ENCODE measurements at places on chromosomes 4 and X.

GRCh38 chrX:18455384-18455783 is 30.0 kb downstream of the CDKL5 start:
- DNase-seq = no peak

- DNase-seq = no peak
Measured at GRCh38 chr4:16240300-16240699, 14.0 kb upstream of the TAPT1 start.

GRCh38 chr4:168643111-168643795 is 146.4 kb downstream of the PALLD start:
- no peak for DNase-seq

- no peak for DNase-seq
Measured at GRCh38 chr4:94216394-94216793, 8.7 kb downstream of the SMARCAD1 start.

- DNase-seq = peak; percentile 18
Measured at GRCh38 chr4:70559211-70559830, 32.7 kb upstream of the AMBN start.

DNA sequence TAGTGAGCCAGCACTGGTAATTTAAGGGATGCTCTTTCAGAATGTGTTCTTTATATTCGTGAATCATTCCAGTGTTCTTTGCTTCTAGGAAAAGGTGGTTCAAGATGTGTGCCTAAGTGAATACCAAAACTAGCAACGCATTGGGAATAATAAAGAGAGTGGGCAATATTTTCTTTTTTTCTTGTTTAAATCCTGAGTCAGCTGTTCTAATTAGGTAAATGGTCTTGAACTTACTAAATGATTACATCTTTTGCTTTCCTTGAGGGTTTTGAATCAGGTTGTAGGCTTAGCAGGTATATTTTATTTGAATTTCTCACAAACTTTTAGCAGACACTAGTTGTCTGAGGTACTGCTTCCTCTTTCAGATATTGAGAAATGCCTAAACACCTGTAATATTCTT is 29.5 kb downstream of the ENPEP start:
- DNase-seq = no peak

- no peak for DNase-seq
Measured at GRCh38 chr4:133150486-133151340, 1.6 kb downstream of the PCDH10 start.

GRCh38 chr4:139873111-139873860 is 207.7 kb downstream of the MGST2 start:
- no peak for DNase-seq

- no peak for DNase-seq
Measured at GRCh38 chr4:85475631-85476233, 782 bp downstream of the ARHGAP24 start.

DNA sequence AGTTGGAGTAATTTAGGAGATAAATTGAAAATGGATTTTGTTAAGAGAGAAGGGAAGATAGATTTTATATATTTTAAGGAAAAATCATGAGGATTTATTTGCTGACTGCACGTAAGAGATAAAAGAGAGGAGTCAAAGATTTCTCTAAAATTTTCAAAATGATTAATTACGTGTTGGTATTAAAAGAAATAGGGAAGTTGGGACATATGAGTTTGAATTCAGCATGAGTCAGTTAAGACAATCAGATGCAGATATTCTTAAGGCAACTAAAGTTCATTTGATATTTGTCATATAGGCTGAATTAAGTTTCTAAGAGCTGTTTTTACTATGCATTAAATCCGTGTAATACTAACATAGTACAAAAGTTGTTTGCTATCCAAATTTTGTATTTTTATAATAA is 46.9 kb downstream of the TET2 start:
- DNase-seq = no peak

- no peak for DNase-seq
Measured at GRCh38 chrX:68059469-68059868, 373.8 kb downstream of the OPHN1 start.

- no peak for DNase-seq
Measured at GRCh38 chr4:171583790-171584189, 229.4 kb upstream of the GALNTL6 start.

GRCh38 chrX:39356119-39356807 is 555.0 kb downstream of the MID1IP1 start:
- DNase-seq = no peak

DNA sequence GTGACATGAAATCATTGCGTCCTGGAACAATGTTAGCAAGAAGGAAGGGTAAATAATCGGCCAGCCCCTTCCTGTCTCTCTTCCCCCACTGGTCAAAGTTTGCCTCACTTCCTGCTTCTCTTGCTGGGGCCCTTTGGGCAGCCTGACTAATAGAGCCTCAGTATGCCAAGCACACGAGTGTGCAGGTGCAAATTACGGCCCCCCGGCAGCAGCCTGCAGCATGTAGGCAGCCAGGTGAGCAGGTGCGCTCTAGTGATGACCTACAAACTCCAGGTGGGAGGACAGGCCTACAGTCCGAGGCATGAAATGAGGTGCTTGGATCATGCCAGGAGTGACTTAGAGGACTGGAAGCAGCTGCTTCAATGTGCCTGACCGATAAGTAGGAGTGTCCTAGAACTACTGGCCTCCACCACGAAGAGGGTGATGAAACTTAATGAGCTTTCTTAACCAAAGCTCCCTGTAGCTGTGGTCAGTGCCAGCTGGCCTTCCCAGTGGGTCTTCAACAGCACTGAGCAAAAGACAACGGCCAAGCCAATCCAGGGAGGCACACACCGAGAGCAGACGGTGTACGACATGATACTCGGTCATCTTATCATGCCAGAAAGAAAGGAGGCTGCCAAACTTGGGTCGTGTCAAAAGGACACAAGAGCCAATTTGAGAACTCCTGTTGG is 26.1 kb upstream of the FAT1 start:
- no peak for DNase-seq

- DNase-seq = no peak
Measured at GRCh38 chr4:22573198-22573597, 57.3 kb upstream of the ADGRA3 start.

DNA sequence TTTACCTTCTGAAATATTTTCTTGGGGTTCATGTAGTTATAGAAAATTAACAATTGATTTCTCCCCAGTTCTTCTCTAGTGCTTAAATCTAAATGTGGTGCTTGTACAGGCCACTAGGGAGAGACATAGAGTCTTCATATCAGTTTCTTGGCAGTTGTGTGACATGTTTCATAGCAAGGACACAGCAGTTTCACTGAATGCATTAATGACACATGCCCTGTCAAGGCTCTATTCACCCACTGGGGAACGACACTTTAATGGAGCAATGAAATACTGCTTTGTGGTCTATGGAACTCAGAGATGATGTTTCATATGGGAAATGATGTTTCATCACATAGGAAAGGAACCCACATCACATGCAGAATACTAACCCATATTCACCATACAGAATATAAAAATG is 2.8 kb downstream of the VEGFC start:
- peak; percentile 26 for DNase-seq

GRCh38 chrX:109373468-109373867 is 108.4 kb downstream of the GUCY2F start:
- DNase-seq = no peak

DNA sequence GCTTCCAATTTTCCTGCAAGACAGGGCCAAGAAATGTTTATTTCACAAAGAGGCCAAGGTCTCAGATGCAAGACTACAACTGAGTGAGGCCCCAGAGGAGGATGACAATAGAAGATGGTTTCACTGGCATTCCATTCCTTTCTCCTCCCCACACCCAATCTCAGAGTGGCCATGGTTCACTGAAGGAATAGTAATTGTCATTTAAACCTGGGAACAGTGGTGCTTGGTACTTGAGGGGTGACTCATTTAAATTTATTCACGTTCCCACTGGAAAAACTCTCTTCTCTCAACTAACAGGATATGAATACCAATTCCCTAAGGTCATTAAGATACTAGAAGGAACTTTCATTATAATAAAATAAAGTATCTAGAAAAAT is 35.3 kb upstream of the CXCL8 start:
- DNase-seq = no peak

- DNase-seq = peak; percentile 21
Measured at GRCh38 chr4:13656569-13657405, 29.3 kb upstream of the BOD1L1 start.

- DNase-seq = no peak
Measured at GRCh38 chrX:16778545-16778944, 7.7 kb upstream of the TXLNG start.

DNA sequence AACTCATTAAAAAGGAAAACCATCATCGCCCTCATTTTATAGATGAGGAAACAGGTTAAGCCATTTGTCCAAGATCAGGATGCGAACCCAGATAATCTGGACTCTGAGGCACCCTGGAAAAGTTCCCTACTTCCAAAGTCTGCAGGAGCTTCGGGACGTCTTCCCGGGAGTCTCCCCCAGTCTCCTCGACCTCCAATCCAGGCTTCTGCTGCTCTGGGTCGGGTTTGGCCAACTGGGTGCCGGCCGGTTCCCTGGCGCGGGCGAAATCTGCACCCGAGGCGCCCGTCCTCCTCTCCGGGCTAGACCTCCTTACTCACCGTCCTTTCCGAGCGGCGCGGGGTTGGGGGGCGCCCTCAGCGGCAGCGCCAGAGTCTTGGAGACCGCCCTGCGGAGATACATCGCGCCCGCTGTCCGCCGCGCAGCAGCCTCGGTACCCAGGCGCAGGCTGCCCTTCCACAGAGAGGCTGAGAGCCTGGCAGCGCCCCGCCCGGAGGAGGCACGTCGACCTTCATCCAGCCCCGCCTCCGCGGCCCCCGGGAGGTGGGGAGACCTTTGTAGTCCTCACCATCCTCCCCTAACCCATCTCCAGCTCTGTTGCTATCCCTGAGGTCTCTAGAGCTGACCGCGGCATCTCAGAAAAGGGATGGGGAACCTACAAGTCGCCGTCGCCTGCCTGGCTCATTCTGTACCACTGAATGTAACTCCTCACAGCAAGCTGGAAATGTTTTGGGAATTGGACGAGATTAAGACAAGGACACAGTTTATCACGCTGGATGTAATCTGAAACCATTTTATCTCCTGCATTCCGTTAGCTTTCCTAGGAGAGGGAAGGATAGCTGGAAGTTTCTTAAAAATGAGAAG is at the start of gene MGARP:
Gene MGARP (minus strand): TSS at position 466 of the 861 bp plus-strand sequence. CDS start 67 bp downstream, at position 399.
- DNase-seq = no peak

- no peak for DNase-seq
Measured at GRCh38 chrX:67674741-67675140, 130.9 kb downstream of the AR start.

DNA sequence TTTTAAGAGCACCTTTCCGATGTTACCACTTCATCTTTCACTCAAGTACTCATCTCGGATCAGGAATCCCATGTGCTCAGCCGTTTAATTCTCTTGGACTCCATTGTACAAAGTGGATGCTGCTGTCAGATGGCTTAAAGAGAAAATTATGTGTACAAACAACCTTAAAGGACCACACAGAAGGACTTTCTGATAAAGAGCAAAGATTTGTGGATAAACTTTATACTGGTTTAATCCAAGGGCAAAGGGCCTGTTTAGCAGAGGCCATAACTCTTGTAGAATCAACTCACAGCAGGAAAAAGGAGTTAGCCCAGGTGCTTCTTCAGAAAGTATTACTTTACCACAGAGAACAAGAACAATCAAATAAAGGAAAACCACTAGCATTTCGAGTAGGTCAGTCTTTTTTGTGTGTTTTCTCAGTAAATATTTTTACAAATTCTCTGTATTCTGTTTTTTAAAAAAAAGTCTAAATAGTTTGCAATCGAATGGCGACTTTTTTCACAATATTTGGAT is 20.1 kb downstream of the MMAA start:
- no peak for DNase-seq

DNA sequence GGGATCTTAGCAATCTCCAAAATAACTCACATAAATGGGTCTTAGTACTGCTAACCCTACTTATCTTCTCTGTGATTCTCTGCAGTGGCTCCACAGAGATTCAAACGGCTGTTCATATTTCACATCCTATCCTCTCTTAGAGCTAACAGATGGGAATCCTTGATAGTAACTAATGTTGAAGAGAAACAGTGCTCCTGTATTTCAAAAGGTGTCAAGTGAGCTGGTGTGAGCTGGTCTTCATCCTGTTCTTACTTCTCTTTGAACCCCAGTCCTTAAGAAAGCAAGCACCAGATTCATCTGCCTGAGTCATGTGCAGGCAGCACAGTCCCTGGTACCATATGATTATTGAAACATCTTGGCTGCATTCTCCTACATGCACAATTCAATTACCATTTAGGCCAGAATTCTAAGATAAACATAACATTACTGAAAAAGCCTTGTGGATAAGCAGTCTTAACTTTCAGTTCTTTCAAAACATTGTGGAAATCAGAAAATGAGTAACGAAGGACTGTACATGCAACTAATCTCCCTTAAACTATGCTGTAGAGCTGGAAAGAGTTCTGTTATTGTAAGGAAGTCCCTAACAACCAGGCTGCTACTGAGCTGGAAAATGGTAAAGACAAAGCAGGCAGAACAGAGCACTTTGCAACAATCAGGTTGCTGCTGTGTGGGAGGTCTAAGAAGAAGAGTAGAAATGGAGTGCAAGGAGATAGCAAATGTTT is 153.1 kb downstream of the NPNT start:
- no peak for DNase-seq

GRCh38 chr4:128630871-128631270 is 178.6 kb upstream of the JADE1 start:
- no peak for DNase-seq

DNA sequence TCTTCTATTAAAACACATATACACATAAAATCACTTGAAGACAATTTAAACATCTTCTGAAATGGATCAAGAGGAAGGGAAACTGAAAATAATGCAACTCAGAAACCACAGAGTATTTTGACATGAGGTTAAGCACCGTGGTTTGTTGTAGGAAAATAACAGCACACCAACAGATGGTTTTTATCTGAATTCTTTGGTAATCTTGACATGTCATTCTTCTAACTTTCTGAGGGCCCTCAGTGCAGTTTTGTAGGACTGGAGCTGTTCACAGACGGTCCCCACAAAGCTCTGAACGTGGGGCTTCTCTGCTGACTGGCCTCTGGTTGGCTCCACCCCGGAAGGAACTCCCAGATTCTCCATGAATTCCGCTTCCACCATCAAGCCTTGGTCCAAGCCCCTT is 16.0 kb upstream of the TLR8 start:
- DNase-seq = no peak

GRCh38 chr4:139537292-139537691 is 18.7 kb downstream of the SETD7 start:
- no peak for DNase-seq

DNA sequence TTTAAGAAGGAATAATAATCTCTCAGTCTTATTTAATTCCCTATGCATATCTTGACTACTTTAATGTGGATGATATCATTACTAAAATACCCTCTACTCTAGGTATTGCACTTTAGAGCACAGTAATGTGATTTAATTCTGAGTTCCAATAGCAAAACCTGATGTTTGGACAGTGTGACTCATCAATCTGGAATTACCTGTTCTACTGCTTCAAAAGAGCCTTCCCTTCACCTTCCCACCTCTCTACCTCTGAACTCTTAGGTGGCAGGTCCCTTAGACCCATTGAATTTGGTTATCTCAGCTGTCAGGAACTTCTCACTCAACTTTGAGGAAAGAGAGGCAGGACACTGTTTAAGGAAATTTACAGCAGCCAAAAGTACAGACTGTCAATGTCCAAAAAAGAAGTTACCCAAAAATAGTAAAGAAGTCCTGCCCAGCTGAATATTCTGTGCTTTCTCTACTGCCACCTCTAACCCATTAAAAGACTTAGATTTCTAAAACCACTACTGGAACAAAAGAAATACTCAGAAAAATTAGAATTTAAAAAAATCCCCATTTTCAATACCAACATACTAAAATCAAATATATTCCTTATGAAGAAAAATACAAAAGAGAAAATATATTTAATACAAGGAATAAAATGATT is 123.1 kb upstream of the GPM6A start:
- DNase-seq = no peak

Measured in COR-L47 (cell line).